ENCODE measurements at places on chromosomes 6 and 20.

DNA sequence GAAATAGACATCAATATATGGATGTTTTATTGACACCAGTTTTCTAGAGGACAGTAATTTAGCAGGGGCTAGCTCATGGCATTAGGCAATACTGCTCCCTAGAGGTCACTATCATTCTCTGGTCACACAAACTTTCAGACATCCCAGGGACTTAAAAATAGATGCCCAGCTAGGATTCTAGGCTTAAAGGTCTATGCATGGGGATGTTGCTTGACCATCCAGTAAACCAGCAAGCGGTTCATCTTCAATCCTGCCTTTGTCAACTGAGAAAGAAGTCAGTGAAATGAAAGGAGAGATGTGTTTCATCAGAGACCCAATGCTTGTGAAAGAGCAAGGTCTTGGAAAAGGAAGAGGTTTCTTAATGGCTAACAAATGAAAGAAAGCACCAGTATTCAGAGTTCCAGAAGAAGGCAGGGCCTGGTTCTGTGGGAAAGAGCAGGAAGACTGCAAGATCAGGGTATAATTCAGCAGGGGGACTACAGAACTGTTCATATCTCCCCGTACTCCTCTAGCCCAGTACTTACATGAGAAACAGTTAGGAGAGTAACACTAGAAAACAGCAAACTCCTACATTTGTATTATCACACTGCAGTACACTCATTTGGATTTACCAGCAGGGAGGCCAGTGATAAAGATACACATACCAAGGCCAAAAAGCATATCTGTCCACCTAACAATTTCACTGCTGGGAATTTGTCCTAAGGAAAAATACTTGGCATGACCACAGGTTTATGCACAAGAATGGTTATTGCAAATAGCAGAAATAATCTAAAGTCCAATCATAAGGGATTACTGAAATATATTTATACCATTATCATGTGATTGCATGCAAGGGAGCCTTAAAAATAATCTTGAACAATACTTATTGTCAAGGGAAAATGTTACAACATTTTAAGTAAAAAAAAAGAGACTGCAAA is 151.4 kb upstream of the LAMA2 start:
- DNase-seq = no peak

GRCh38 chr6:138657065-138657425 is 116.5 kb upstream of the CCDC28A start:
- DNase-seq = no peak

GRCh38 chr6:140046016-140046632 is 671.7 kb upstream of the CITED2 start:
- DNase-seq = no peak

- DNase-seq = no peak
These were observed 111.4 kb downstream of the FYN start for GRCh38 chr6:111761783-111762312.

- no peak for DNase-seq
These were observed 27.4 kb downstream of the TGM6 start for GRCh38 chr20:2408111-2408510.

DNA sequence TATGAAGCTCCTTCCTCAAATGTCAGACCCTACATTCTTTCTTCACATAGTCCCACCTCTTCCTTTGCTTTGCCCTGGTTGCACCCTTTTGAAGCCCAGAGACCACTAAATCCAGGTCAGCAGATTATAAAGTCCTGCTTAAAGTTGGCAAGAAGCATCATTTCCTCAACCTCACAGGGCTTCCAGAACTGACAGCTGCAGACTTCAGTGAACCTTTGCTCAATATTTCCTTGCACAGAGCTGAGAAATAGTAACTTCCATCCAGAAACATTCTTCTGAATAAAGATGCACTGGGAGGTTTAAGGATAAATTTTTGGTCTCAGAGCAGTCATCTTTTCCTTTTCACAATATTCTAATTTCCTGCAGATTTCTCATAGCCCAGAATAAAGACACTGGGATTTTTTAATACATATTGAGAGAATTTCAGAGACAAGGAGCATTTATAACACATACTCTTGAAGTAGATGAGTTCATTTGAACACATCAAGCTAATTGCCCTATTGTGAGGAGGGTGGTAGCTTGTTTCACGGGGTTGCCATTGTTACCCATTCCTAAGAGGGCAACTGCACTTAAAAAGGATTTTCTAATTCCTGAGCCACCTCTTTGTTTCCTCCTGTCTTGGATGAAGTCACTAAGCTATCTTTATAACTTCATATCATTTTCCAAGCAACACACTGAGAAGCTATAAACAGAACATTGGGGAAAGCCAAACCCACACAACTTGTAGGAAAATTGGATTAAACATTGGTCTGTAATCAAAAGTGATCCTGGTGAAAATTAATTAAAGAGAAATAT is 150.2 kb upstream of the PLN start:
- no peak for DNase-seq

- DNase-seq = no peak
These were observed 24.2 kb downstream of the PRPH2 start for GRCh38 chr6:42698217-42698616.

DNA sequence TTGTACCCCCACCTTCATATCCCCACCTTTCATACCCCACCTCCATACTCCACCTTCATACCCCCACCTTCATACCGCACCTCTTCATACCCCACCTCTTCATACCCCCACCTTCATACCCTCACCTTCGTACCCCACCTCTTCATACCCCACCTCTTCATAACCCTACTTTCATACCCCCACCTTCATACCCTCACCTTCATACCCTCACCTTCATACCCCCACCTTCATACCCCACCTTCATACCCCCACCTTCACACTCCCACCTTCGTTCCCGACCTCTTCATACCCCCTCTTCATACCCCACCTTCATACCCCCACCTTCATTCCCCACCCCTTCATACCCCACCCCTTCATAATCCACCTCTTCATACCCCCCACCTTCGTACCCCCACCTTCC is 92.9 kb upstream of the NAA20 start:
- DNase-seq = no peak

GRCh38 chr6:11278207-11278559 is 45.7 kb upstream of the NEDD9 start:
- DNase-seq = no peak

GRCh38 chr6:1610497-1611321 is 994 bp downstream of the FOXC1 start:
- DNase-seq = no peak

- no peak for DNase-seq
These were observed 21.3 kb downstream of the TRMT6 start for GRCh38 chr20:5928836-5929715.

DNA sequence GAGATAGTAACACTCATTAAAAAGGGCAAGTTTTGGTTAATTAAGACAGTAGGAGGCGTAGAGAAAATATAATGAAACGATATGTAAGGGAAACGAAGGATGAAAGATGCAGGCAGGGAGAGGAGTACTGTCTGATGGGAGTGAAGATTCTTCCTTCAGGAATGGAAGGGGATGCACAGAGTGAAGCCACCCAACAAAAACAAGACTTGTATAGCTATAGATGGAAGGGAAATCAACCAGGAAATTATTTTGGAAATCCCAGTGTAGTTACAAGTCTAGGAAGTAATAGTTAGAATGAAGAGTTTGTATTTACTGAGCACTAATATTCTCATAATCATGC is 19.7 kb upstream of the HLA-DRB1 start:
- DNase-seq = no peak

All from stimulated activated CD8-positive, alpha-beta memory T cell treated with anti-CD3 and anti-CD28 coated beads, Interleukin-4, amount 100 ng/mL, for 1 hour (primary cell).